ENCODE measurements at places on chromosomes 1 and 21.
A peak's percentile ranks its signal among the peaks of the same experiment; 100 is the strongest.

DNA sequence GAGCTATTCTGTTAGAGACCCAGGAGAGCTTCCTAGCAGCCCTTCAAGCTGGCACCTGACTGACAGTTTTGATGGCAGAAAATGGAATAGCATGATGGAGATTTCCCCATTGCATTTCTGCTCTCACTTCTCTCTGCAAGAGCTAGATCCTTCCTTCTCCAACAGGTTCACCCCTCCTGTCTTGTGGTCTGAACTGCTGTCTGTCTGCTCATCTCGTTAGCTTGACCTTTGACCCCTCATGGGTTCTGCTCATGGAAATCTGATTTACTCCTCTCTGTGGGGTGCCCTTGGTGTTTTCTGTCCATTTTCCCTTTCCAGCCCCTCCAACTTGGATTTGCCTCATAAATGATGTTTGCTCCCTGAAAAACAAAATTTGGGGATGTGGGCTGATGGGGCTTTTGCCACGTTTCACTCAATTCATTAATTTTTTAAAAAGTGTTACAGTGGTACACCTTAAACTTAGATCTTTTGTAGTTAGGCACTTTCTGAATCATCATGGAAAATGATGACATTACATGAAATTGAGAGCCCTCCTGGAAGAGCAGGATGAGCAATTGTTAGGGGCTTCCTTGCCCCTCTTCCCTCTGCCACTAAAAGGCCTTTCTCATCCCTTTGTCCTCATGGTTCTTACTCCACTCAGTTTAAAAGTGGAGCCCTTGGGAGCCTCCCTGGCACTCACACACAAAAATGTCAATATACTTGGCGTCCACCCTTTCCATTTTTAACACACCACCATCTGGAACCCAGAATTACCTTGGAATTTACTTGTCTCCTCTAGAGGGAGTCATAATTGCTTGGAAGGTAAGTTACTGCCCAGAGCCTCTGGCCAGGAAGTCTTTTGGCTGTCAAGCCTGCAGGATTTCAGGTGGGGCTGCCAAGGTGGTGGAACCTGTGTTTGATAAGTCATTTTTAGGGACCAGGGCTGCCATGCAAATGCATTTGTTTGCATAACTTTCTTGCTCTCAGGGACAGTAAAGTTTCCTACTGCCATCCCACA, 31.9 kb upstream of the IL19 start:
- no peak for DNase-seq

DNA sequence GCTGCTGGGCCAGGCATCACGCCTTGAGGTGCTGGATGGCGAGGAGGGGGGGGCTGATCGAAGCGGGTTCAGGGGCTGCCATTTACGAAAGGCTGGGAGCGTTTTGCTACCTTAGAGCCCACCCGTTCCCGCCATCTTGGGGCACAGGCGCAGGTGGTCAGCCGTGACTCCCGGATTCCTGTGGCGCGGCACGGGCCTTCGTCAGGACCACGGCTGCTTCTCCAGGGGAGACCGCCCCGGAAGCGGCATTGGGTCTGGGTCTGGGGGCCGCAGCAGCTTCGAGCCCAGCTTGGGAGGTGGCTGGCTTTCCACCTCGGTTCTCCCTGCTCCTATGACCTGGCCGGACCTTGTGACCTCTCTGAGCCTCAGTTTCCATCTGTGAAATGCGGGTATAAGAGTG, 23.8 kb downstream of the SPSB1 start:
- no peak for DNase-seq

GRCh38 chr1:111480674-111481073, 6.9 kb downstream of the C1orf162 start:
- no peak for DNase-seq

- DNase-seq: peak; percentile 37
Observed at GRCh38 chr1:10909697-10910680, 102.5 kb upstream of the TARDBP start.

DNA sequence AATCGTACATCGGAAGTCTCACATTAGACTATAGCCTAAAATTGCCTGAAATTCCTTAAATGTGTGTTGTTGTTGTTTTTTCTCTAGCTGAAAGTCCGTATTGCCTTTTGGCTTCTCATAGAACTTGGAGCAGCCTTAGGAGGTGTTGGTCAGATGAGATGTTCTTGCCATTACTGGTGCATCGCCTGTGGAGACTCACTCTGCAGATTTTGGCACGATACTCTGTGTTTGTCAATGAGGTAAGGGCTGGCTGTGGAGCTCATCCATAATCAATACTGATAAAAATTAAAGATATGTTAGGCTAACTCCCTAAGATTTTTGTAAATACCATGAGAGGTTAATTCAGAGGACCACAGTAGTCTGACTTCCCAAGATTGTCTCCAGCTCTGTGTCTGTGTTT, 28.9 kb downstream of the AGT start:
- no peak for DNase-seq

- no peak for DNase-seq
Observed at GRCh38 chr1:199002661-199003060, 363.8 kb downstream of the PTPRC start.
